ENCODE measurements at places on chromosomes 7 and 10.

GRCh38 chr7:112994656-112995055 is 92.0 kb downstream of the GPR85 start:
- DNase-seq: no peak

GRCh38 chr7:155804897-155805825 is 7.1 kb downstream of the SHH start:
- peak; percentile 25 for DNase-seq

DNA sequence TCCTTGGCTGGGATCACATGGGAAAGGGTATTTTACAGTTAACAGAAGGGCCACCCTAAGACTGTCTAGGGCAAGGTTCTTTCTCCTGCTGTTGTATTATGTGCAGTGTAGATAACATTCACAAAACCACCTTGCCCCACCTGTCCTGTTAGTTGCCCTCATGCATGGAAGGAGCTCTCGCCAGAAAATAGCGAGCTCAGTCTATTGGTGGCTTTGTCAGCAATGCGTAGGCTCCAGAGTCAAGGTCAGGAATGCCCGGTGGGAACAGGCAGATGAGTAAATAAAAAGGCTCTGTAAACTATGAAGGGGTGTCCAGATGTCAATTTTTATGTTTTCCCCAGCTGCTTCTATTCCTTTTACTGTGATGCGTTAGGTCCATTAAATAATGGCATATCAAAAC is 107.1 kb upstream of the WDR11 start:
- DNase-seq: no peak

GRCh38 chr7:65269150-65269856 is 104.4 kb upstream of the ZNF92 start:
- DNase-seq: no peak

GRCh38 chr7:148698397-148699023 is at the start of gene CUL1:
Gene CUL1, plus strand, starts transcription at chr7:148698903. Its CDS starts 31,220 bp downstream, at chr7:148730123.
- peak; percentile 85 for DNase-seq

DNA sequence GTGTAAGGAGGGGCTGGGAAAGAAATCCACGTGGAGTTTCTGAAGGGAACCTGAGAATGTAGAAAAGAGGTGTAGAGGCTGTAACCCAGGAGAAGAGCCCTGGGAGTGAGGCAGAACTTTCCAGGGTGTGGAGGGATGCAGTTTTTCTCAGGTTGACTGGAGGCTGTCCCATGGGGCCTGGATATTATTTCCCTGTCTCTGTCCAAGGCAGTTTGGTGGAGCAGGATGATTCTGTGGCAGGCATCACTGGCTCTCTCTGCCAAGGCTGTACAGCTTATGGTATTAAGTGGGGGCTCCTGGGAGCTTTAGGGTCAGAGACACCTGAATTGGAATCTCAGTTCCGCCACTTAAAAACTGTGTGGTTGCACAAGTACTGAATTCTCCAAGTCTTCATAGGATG is 81.6 kb downstream of the CHN2 start:
- no peak for DNase-seq

GRCh38 chr10:130810856-130811255 is 500.7 kb downstream of the TCERG1L start:
- no peak for DNase-seq

DNA sequence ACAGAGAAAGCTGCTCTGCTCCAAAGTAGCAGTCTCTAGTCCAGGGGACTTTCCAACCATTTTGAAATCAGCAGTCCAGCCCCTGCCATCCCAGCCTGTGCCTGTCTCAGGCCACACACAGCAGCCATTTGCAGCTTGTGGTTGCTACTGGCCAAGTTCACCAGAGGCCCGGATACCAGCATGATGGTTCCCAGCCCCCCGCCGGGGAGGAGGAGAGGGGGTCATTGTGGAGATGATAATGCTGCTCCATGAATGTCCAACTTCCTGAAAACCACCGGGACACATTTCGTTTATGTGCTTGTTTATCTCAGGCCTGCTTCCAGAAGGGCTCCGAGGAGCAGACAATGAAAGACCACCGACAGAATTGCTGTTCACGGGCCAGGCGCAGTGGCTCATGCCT is 160.0 kb downstream of the UBE2H start:
- DNase-seq: no peak

DNA sequence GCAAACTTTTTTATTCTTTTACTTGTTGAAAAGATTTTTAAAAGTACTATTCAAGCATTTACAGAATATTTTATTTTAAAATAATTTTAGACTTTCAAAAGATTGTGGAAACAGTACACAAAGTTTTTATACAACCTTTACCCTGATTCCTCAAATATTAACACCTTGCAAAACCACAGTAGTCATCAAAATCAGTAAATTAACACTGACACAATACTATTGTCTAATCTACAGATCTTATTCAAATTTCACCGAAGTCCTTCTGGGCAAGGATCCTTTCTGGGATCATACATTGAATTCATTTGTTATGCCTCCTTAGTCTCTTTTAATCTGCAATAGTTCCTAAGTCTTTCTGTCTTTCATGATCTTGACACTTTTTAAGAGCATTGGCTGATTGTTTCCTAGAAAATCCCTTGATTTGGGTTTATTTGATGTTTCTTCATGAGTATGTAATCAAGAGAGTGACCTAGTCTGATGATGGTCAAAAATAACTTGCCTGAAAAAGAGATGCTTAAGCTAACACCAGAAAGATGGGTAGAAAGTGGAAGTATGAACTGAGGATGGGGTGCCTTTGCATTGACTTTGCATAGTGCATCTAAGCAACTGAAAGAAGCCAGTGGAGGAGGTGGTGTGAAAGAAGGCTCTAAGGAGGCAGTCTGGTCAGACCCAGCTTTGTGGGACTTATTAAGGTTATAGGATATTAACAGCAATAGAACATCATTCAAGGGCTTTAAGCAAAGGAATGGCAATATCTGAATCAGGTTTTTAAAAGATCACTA is 9.7 kb downstream of the STAMBPL1 start:
- no peak for DNase-seq

DNA sequence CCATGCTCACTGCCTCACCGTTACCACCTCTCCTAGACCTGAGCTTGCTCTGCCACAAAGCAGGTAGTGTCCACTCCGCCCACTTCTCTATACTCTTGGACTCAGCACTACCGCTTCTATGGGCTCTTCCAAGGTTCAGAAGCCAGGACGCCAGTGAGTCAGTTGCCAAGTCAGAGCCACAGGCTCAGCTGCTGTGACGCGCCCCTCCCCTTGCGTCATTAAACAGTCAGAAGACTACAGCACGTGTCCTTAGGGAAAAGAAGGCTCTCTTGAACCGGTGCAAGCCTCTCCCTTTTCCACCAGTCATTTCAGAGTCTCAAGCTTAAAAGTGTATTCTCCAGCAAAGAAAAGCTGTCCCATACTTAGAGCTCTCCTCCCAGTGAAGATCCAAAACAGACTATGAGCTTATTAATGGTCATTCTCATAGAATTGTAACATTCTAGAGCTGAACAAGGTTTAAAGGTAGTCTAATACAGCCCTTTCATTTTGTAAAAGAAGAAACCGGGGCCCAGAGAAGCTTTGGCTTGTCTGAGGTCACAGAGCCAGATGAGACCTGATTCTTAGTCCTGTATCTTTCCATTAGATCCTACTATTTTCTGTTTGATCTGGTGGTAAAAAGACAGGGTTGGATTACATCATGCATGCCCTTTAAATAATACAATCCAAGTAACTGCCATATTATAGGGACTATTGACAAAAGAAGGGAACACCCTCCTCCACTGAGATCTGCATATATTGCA is 40.9 kb upstream of the MET start:
- no peak for DNase-seq
